Transverse colon (tissue), 4 donors: ENCODE measurements at places on chromosomes 11 and 22. TPM values are rescaled to one million over a fixed set of nuclear protein-coding genes. Genes with fewer than 3 reads are reported as not detected.

GRCh38 chr11:67646535-67647336 lies 3.8 kb downstream of the ACY3 start:
- H3K27me3 ChIP-seq, result no peaks in the 10 kb centered on the region
- no peaks in the 10 kb centered on the region for H3K36me3 ChIP-seq
- H3K27ac ChIP-seq, result peak overlapping the region; percentile 8
- DNase-seq, result peak; percentile 79

- no peak for DNase-seq
- no peaks in the 10 kb centered on the region for H3K4me1 ChIP-seq
- H3K36me3 ChIP-seq, result no peaks in the 10 kb centered on the region
- H3K27ac ChIP-seq, result no peak overlapping the region
- H3K4me3 ChIP-seq, result no peak overlapping the region
These were observed 12.6 kb upstream of the PRDM11 start for GRCh38 chr11:45133878-45134277.

RCOR2 gene
- 0.64 TPM for total RNA-seq

DNA sequence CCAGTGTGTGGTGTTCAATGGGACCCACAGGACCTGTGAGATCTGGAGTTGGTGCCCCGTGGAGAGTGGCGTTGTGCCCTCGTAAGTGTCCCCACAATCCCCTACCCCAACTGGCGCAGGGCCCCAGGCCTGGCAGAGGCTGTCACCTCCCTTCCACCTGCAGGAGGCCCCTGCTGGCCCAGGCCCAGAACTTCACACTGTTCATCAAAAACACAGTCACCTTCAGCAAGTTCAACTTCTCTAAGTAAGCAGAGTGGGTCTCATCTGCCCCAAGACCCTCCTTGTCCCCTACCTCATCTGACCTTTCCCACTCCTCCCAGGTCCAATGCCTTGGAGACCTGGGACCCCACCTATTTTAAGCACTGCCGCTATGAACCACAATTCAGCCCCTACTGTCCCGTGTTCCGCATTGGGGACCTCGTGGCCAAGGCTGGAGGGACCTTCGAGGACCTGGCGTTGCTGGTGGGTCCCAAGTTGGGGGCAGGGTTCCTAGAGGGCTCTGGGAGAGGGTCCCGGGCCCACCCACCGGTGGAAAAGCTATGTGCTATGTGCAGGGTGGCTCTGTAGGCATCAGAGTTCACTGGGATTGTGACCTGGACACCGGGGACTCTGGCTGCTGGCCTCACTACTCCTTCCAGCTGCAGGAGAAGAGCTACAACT lies 8.1 kb downstream of the P2RX6 start:
- no peak for DNase-seq
- H3K4me3 ChIP-seq, result no peak overlapping the region
- no peaks in the 10 kb centered on the region for H3K27me3 ChIP-seq
- no peaks in the 10 kb centered on the region for H3K36me3 ChIP-seq
- H3K4me1 ChIP-seq, result no peaks in the 10 kb centered on the region

DNA sequence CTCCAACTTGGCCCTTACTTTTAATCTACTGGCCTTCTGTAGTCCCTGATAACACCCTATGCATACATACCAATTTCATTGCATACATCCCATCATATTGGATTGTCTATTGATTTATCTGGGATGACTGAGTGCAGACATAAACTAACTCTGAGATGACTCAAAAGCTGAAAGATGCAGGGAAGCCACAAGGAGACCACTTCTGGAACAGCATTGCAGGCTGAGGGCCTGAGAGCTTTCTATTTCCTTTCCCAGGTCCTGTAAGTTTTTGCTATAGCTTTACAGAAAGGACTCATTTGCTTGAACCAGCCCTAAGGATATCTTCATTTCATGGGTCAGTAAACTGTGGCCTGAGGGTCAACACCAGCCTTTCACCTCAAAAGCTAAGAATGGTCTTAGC lies 15.1 kb upstream of the SPON1 start:
- H3K36me3 ChIP-seq, result no peaks in the 10 kb centered on the region
- H3K4me1 ChIP-seq, result no peaks in the 10 kb centered on the region
- H3K27ac ChIP-seq, result no peak overlapping the region
- no peaks in the 10 kb centered on the region for H3K27me3 ChIP-seq
- H3K4me3 ChIP-seq, result no peak overlapping the region

- H3K4me3 ChIP-seq, result no peak overlapping the region
- H3K36me3 ChIP-seq, result no peaks in the 10 kb centered on the region
- no peaks in the 10 kb centered on the region for H3K27me3 ChIP-seq
- H3K4me1 ChIP-seq, result no peaks in the 10 kb centered on the region
These were observed 1.5 kb downstream of the SLC35F2 start for GRCh38 chr11:107856981-107857517.

DNA sequence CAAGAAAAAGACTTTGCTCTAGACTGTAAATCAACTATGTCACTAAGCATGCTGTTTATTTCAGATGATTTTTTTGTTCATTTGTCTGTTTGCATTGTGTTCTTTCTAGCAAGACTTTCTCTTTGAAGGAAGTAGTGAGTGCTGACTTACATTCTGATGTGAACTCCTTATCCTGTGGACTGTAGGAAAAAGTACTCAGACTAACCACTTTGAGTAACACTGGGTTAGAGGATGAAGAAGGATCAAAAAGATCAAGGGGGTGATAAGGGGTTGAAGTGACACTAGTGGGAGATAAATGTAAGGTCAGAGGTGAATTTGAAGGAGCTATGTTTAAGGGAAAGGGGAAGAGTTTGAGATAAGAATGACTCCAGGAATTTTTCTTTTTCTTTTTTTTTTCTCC lies 369.4 kb downstream of the NELL1 start:
- no peaks in the 10 kb centered on the region for H3K36me3 ChIP-seq
- H3K27me3 ChIP-seq, result no peaks in the 10 kb centered on the region
- no peak for DNase-seq
